Activated CD4-positive, CD25-positive, alpha-beta regulatory T cell treated with anti-CD3 and anti-CD28 coated beads, Interleukin-2, amount 50 U/mL, for 16 hours (primary cell): ENCODE measurements at places on chromosomes 4 and X.

DNA sequence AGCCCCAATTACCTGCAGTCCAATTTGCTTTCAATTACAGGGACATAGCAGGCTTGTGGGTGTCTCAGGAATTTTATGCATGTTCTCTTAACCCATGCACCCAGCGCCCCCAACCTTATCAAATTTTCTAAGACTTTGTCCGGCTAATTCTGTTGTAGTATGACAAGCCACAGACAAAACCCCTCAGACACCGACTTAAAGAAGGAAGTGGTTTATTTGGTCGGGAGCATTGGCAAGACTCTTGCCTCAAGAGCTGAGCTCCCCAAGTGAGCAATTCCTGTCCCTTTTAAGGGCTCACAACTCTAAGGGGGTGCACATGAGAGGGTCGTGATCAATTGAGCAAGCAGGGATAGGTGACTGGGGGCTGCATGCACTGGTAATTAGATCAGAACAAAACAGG, 28.7 kb upstream of the IL9R start:
- no peak for DNase-seq

- DNase-seq = no peak
Measured at GRCh38 chrX:13733506-13733905, 914 bp downstream of the TRAPPC2 start.

GRCh38 chrX:48890296-48890925, 7.2 kb downstream of the TIMM17B start:
- no peak for DNase-seq

GRCh38 chr4:165906272-165906671, 33.2 kb downstream of the TLL1 start:
- DNase-seq = no peak

DNA sequence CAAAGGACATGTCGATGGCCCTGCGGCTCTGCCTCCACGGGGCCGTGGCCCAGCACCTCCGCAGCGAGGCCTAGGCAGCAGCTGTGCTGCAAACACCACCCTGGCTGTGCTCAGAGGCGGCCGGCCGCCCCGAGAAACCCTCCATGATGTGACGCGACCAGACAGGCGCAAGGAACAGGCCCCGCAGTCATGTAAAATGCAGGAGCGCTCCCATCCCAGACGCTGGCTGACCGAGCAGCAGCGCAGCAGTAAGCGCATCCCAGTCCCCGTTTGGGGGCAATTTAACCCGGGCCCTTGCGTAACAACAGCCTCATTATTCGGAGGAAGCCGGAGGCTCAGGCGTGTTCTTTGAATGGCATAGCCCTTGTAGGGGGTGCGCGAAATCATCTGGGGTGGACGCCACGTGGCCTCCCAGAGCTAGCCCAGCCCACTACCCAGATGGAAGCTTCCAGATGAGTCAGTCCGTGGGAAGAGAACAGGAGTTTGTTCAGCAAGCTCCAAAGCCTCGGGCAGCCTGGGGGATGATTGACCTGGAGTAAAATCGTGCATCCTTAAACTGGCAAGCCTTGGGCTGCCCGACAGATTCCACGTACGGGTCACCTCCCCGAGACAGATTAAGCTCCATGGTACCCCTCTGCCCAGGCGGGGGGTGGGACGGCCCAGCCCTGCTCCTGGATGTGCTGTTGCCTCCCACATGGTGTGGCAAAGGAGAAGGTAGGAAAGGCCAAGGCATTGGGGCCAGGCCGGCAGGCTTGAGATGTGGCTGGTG, 124.0 kb downstream of the HMX1 start:
- no peak for DNase-seq

DNA sequence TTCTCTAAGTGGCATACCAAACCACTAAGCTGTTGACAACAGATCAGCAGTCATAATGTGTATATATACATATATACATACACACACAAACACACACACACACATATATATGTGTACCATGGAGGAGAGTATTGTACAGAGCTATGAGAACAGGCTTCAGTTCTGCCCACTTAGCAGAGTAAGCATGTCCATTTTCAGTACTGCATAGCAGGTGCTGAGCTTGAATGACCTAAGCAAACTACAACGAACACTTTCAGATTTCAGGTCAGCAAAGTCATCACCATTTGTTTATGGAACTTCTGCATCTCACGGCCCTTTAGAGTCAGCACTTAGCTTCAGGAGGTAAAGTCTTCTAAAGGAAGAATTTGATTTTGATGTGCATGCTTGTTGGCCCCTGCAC, 735.8 kb upstream of the ATOH1 start:
- no peak for DNase-seq

DNA sequence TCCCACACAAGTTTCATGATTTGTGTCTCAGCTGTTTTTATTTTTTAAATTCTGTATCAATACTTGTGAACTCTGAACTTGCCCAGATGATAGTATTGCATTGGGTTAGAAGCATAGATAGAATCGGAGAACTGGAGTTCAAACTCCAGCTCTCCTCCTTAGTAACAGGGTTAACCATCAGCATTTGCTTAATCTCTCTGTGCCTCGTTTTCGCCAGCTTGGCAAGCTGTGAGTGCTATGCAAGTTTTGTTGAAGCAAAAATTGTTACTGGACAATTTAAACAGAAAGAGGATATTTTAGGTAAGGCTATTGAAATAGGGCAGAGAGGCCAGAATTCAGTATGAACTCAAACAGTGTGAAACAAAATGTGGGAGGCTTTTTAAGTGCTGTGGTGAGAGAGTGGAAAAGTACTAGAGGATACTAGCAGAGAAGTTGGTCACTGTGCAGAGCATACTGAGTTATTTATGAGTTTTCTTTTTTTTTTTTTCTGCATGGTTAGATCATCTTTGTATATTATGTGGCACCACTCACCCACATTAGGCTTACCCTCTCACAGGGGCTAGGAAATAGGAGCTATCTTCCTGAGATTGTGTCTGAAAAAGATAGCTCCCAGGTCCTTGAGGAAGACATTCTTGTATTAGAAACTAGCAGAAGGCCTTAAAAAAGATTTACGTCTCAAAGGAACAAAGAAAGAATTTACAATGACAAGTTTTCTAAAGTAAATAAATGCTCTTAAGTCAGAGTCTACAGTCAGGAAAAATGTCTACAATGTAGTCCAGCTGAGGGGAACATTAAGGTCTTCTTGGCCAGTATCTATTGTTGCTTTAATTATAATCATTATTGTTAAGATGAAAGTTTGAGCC, 1126.6 kb downstream of the FAT4 start:
- DNase-seq = no peak

DNA sequence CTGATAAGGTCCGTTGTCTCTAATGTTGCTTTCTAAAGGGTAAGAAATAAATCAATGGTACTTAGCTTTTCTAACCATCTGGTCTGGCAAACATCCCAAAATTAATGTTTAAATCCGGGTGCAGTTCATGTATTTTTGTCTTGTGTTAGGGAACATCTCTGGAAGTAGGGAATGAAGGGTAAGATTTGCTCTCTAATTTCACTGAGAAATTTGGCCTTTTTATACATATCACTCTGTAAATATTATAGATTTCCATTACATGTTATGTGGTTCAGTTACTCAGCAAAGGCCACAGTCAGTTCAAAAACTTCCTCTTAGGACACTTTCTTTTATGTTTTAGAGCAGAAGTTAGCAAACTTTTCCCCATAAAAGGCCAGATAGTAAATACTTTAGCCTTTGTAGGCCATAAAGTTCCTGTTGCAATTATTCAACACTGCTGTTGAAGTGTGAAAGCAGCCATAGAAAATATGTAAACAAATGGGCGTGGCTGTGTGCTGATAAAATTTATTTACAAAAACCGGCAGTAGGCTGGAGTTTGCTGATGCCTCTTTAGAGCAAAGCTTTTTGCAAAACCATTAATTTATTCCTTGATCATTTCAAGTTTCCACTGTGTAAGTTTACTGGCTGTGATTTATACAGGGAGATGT, 218.1 kb downstream of the ANTXR2 start:
- no peak for DNase-seq

- no peak for DNase-seq
Measured at GRCh38 chr4:124879195-124879594, 166.7 kb upstream of the ANKRD50 start.

DNA sequence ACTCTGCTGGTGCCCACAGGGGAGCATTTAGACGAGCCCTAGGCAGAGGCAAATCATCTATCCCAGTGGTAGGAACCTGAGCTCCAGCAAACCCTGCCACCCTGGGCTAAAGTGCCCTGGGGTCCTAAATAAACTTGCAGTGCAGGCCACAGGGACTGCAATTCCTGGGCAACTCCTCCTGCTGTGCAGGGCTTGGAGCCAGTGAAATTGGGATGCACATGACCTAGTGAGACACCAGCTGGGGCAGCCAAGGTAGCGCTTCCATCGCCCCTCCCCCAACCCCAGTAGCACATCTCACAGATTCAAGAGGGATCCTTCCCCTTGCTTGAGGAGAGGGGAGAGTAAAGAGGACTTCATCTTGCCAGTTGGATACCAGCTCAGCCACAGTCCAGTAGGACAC, 44.1 kb downstream of the CHRNA9 start:
- no peak for DNase-seq

DNA sequence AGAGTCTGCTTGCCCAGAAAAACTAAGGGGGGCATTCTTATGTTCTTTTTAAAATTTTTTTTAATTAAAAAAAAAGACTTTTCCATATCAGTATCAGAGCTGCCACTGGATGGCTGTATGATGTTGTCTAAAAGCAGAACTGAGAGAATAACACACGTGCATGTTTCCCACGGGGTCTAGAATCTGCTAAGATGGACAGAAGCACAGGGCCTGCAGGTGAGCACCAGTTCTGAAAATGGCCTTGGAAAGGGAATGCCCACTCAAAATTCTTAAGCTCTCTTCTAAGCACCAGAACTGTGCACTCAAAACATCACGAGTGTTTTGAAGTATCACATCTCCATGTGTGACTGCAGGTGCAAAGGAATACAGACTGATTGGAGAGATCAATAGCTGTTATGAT, 61.1 kb downstream of the ARAP2 start:
- no peak for DNase-seq

GRCh38 chr4:48909697-48910096, 3.1 kb upstream of the OCIAD2 start:
- no peak for DNase-seq

DNA sequence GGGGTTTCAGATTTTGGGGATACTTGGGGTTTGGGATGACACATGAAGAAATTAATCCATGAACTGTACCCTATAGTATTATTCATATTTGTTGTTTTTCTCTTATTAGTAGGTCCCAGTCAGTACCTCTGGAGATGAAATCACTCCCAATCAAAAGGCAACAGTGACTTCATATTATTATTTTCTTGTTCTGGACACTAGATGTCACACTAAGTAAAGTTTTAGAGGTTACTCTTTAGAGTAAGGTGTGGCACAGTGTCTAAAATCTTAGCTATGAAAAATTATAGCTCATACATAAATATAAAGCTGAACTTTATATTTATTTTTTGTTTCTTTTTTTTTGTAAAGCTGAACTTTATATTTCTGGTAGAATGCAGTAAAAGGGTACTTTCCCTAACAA, 35.1 kb downstream of the FAM114A1 start:
- no peak for DNase-seq

DNA sequence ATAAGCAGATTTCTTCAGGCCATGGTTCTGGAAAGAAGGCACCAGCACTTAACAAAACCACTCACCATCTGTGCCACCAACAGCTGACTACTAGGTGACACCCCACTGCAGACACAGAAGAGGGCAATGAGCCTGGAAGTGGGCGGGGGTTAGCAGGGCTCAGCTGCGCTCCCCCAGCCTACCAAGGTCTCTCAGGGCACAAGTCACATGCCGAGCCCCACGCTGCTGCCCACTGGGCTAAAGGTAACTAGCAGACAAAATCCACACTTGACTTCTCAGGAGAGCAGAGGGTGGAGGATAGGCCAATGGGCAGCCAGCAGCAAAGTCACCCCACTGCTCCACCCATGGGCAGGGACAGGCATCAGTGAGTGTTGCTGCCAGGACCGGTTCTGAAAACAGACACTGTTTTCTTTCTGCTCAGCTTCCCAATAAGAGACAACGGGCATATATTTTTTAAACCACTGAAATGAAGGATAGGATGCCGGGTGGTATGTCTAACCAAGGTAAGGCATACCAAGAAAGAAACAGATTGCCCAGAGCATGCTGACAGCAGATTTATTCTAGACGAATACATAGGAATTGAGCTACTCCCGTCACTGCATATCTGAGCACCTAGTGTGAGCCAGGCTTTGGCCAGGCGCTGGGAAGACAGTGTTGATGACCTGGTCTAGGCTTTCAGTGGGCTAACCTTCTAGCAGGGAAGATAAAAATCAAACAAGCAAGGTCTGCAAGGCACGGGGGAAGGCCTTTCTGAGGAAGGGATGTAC, 20.1 kb downstream of the ACSL1 start:
- no peak for DNase-seq

DNA sequence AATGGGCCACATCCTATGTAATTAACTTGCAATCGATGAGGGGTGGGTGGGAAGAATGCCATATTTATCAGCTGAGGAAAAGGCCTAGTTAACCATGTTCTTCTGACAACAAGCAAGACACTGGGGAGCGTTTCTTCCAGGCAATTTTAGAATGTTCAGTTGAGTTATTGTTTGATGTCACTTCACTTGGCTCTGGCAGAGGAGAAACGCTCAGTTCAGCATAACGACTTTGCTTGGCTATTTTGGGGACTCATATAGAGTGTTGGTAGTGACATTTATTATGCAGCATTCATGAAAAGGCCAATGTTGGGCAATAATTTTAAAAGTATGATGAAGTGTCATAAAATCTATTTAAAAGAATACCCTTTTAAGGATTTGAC, 648 bp downstream of the SYNPO2 start:
- DNase-seq = no peak

DNA sequence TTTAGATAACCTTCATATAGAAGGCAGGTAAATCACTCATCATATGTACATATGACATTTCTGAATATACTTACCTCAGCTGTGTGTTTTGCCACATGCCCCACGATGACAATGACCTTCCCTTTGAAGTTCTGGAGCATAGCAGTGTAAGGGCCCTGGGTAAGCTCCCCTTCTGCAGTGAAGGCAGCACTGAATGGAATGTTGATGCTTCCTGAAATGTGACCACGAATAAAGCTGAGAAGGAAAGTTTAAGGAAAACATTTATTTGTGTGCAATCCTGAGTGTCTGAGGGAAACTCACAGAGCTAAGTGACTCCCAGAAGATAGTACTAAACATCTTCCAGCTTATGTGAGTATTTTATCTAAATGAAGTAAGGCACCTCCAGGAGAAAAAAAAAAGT, 200.1 kb downstream of the NPNT start:
- no peak for DNase-seq
